ENCODE measurements at places on chromosomes 2 and 18. TPM values are rescaled to one million over a fixed set of nuclear protein-coding genes. Genes with fewer than 3 reads are reported as not detected.

DNA sequence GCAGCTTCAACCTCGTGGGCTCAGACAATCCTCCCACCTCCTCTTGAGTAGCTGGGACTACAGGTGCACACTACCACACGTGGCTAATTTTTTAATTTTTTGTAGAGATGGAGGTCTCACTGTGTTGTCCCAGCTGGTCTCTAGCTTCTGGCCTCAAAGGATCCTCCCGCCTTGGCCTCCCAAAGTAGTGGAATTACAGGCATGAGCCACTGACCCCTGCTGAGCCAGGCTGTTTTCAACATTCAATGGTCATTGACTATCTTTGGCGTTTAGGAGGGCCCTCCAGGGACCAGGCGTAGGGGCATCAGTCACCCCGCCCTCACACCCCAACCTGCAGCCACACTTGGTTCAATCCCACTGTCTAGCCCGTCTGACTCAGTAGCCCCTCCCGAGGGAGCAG, 5.2 kb downstream of the MZT2B start:
- DNase-seq = no peak

- no peak for DNase-seq
Measured at GRCh38 chr2:196217116-196217515, 45.7 kb upstream of the STK17B start.

- no peak for DNase-seq
Measured at GRCh38 chr2:29047083-29047845, 27.1 kb downstream of the PCARE start.

DNA sequence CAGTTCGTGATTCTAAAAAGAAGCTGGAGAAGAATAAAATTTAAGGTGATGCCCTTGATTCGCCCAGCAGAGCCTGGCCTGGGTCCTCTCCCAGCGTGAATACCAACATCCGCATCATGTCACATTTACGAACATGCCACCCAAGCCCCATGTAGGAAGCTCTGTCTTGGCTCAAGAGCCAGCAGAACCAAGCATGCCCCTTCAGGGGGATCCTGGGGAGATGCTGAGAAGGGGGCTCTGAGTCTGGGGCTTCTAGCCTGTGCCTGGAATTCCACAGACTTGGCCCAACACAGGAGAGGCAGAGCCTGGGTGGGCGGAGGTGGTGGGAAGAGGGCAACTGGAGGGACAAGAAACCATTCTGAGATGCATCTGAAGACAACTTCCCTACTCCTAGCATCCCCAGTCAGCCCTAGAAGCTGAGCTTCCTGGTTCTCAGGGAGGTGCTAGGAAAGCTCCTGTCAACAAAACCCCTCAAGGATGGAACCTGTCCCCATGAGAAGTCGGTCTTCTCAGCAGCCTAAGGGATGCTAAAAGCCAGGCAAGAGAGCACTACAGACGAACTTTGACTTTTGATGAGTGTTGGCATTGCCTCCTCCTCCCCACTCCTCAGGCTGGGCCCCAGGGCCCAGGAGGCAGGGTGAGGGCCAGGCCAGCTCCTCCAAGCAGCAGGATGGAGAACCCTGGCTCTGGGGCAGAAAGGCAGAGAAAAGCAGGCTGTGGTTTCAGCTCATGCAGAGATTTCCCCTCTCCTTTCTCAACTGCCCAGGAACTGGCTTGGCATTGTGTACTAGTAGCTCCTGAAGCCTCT, 57.9 kb downstream of the POLR1A start:
- DNase-seq = no peak

Gene FSIP2
- total RNA-seq = 0.12 TPM

- no peak for DNase-seq
Measured at GRCh38 chr18:8348051-8348720, 261.1 kb upstream of the RAB12 start.

- no peak for DNase-seq
Measured at GRCh38 chr18:50558157-50558556, 1.7 kb upstream of the MAPK4 start.

GRCh38 chr2:84319581-84319980, 139.5 kb downstream of the SUCLG1 start:
- DNase-seq = no peak

DNA sequence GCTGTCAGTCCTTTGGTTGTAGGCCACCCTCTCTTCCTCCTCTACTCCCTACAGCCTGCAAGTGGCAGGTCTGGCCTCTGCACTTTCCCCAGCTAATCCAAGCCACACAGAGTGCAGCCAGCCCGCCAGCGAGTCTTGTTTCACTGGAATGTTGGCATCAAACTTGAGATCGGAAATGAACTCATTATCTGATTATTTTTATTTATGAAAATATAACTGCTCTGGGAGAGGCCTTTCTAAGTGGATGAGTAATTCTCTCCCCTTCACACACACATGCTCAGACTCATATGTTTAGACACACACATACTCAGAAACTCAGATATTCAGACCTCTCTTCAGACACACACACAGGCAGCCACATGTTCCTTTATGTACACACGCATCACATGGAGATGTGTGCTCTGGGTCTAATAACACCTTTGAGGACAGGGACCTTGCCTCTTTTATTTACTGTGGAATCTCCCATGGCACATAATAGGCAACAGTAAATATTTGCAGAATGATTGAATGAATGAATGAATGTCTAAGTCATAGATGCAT, 151.3 kb downstream of the ZFP36L2 start:
- peak; percentile 91 for DNase-seq

DNA sequence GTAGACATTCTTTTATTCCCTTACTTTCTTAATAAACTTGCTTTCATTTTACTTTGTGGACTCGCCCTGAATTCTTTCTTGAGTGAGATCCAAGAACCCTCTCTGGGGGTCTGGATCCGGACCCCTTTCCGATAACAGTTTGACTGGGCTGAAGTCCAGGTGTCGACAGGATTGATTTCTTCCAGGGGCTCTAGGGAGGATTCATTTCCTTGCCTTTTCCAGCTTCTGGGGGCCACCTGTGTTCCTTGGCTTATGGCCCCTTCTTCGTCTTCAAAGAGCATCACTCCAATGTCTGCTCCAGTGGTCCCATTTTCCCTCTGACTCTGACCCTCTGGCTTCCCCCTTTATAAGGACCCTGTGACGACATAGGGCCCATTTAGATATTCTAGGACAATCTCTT, 67.5 kb downstream of the COPS8 start:
- no peak for DNase-seq

Gene TLX2
- not detected for total RNA-seq

- DNase-seq = no peak
Measured at GRCh38 chr18:1252936-1253335, 348.3 kb downstream of the ADCYAP1 start.

DNA sequence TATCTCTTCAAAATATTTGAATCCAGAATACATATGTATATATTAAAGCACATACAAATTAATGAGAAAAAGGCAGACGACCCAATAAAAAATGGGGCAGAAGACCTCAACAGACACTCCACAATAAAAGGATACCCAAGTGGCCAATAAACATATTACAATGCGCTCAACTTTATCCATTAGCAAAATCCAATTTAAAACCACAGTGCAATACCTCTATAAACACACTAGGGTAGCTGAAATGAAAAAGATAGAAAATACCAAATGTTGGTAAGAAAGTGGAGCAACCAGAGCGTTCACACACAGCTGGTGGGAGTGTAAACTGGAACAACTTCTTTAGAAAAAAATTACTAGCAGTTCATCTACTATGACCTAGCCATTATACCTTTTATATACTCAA, 75.3 kb downstream of the CCDC148 start:
- DNase-seq = no peak

- DNase-seq = no peak
Measured at GRCh38 chr2:208792766-208793165, 386.2 kb downstream of the PTH2R start.

DNA sequence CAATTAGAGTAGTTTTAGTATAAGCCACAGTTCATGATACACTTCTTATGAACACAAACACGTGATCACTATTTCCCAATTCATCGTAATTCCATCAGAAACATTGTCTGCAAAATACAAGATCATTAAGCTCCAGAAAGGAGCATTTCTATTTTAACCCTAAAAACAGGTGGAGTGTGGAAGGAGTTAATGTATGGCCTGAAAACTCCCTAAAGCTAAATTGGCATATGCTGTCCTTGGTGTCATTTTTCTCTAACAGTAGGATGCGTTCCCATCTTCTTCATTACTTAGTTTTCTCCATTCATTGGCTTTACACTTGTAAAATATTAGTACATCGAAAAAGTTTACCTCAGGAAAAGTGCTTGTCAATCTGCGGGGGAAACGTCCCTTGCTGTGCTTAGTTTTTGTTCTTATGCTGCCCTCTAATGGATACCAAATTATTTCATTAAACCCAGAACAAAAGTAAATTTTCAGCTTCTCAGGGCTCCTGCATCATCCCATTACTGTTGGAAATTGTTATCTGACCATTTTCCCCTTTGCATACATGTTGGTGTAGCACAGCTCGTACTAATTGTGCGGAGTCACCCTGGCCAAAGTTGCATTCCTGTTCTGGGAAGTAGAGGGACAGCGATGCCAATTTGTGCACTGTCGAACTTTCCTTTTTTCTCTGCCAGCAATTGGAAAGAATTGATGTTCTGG, 153.4 kb downstream of the GPD2 start:
- peak; percentile 43 for DNase-seq

Gene GPR35
- total RNA-seq = 1.2 TPM

GRCh38 chr2:189899101-189899500, 114.9 kb downstream of the PMS1 start:
- DNase-seq = no peak

Gene RAPH1
- 23.2 TPM for total RNA-seq

GRCh38 chr2:58540681-58541080, 299.6 kb upstream of the FANCL start:
- DNase-seq = no peak

Gene TNFAIP6
- 3.5 TPM for total RNA-seq

Gene CD8B2
- total RNA-seq = not detected

- no peak for DNase-seq
Measured at GRCh38 chr2:65686928-65687521, 254.6 kb upstream of the SPRED2 start.

Gene ACOXL
- not detected for total RNA-seq

DNA sequence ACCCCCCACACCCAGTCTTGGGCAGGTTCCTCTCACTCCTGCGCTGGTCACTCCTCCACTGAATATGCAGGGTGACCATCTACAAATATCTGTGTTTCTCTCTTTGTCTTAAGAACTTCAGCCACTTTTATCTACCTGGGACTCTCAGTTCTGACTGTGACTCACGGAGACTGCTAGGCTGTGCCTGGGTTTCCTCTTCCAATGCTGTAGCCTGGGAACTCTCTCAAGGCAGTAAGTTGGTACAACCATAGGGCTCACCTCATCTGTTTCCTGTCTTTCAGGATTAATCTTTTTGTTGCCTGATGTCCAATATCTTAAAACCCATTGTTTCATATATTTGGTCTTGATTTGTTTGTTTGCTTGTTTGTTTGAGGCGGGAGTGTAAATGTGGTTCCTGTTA, 47.2 kb upstream of the ZNF396 start:
- no peak for DNase-seq

DNA sequence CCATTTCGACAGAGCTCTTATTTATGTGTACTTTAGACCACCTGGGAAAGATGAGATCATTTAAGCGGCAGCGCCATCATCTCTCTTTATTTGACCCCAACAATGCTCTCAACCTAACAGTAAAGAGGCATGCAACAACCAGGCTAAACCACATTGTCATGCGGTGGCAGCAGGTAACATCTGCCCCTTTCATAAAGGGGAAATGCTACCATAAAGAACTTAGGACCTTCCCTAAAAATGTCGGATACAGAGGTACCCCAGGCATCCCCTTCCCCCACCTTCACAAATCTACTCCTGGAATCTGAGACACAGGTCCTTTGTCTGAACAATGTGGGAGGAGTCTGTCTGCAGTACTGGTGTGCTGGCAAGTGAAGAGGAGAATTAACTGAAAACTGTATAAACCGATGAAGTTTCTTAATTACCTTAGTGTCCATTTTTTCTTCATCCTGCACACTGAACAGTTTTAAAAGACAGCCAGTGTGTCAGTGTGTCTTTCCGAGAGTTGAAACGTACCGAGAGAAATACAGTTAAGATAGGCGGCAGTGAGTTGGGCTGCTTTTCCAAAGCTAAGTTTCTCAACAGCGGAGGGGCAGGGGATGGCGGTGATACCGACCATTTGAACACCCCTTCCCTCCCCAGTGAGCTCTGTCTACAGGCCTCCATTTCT, 1.9 kb downstream of the MEX3C start:
- DNase-seq = no peak

Gene MPV17
- total RNA-seq = 52.4 TPM

Gene LBH
- 25.5 TPM for total RNA-seq

GRCh38 chr2:5479265-5479928, 212.8 kb upstream of the SOX11 start:
- DNase-seq = no peak

DNA sequence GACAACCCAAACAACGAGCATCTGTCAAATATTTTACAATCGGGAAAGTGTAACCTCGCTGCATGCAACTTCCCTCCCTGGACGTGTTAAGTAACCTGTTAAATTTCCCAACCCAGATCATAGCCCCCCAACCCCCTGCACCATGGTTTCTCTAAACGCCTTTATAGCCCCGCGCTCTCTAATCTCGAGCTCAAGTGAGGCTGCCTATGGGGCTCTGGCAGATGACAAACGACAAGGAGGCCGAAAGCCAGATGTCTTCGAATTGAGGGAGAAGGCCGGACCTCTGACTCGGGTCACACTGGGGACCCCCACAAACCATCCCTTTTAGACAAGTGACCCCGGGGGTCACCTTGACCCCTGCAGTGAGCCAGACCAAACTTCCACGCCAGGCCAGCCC, 526 bp downstream of the COX7A2L start:
- DNase-seq = no peak

Data from right cardiac atrium (tissue), 5 donors.